Fibroblast of villous mesenchyme (primary cell): ENCODE measurements at places on chromosomes 1 and 21.
A peak's percentile ranks its signal among the peaks of the same experiment; 100 is the strongest.

DNA sequence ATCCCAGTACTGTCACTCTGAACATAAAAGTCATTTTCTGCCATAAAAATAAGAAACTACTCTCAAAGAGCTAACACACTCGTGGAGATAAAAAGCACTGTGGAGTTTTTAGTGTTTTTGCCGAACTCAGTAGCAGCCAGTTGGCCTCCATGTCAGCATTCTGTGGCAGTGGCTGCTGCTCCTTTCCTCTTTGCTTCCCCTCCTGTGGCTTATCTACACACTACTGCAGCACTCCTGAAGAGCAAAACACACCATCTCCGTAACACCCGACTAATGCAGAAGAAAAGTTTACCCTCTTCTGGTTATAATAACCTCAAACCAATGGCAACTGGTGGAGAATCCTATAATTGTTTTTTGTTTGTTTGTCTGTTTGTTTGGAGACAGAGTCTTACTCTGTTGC, 44.9 kb downstream of the RAB3GAP2 start:
- no peak for DNase-seq

GRCh38 chr1:110916669-110917306, 43.8 kb downstream of the CD53 start:
- DNase-seq: peak; percentile 26

DNA sequence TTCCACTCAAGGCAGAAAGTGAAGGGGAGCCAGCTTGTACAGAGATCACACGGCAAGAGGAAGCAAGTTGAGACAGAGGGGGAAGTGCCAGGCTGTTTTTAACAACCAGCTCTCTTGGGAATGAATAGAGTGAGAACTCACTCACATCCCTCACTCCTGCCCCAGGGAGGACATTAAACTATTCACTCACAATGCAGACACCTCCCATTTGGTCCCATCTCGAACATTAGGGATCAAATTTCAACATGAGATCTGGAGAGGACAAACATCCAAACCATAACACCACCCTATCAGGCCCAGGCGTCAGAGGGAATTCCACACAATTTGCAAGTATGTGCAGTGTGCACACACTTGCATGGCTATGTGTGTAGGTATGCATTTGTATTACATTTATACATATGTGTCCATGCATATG, 62.7 kb downstream of the DMAP1 start:
- peak; percentile 54 for DNase-seq

GRCh38 chr1:221867003-221867402, 125.1 kb upstream of the DUSP10 start:
- DNase-seq: no peak

GRCh38 chr1:58816747-58817221, 32.9 kb upstream of the JUN start:
- no peak for DNase-seq

DNA sequence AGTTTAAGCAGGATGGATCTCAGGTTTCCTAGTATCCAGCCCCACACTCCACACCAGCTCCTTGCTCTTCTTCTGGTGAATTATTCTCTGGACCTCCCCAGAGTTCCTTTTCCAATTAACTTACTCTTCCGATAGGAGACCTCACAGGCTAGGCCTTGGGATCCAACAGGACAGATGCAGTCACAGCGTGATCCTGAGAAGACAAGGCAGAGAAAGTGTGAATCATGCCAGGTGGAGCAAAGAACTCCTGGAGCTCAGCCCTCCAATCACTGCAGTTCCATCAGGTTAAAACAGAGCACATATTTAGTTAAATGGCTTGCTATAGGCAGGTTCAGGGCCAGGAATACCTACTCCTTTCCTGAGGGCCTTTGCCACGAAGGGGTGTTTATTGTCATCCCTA, 34.1 kb downstream of the C8B start:
- DNase-seq: no peak

DNA sequence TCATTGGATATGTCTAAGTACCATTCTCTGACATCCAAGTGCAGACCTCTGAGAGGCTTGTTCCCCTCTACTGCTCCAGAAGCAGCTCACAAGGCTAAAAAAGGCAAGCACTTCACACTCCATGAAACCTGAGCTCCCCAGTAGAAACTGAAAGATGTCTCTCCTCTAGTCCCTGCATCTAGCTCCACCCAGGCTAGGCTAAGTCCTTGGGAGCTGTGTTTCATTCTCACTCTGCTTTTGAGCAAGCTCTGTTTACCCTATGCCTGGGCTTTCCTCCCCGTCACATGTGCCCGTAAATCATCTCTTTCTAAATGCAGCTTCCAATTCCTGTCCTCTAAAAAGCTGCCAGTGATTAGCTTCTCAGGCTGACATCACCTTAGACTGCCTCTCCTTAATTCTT, 39.0 kb downstream of the LRRC71 start:
- DNase-seq: peak; percentile 93

DNA sequence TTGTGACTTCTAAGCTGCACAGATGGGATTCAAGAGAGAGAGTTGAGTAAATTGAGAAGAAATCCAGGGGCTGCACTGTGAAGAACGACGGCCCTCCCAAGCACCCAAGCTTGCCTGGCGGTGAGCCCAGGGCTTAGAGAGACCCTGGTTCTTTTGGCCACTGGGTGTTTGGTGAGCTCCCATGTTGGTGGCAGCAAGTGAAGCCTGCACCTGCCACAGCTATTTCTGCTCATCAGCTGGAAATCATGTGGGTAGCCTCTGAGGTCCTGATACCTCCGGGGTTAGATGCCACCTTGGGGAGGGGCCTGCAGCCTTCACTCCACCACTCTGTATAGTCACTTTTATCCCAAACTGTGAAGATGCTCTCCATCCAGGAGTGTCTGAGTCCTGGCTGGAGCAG, 6.2 kb upstream of the BTG2 start:
- no peak for DNase-seq

GRCh38 chr1:94250341-94250740, 13.0 kb upstream of the ARHGAP29 start:
- no peak for DNase-seq

- DNase-seq: peak; percentile 89
Observed at GRCh38 chr1:85502171-85502570, 37.2 kb upstream of the DDAH1 start.

DNA sequence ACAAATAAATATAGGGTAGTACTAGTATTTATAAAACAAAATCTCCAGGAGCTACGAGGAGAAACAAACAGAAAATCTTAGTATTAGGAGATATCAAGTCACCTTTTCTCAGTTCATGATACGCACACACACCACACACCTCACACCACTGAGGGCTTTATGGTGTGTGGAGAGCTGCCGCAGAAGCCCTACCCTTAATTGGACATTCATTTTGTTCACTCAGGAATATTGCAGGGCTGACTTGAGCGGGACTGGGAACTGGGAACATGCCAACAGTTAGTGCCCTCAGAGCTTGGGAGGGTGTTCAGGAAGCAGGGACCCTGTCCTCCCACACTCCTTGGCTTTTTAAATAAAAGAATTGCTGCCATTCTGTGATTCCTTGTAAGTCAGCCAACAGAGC, 386.8 kb downstream of the RYR2 start:
- DNase-seq: no peak

GRCh38 chr1:60920561-60920960, 161.8 kb upstream of the NFIA start:
- no peak for DNase-seq

DNA sequence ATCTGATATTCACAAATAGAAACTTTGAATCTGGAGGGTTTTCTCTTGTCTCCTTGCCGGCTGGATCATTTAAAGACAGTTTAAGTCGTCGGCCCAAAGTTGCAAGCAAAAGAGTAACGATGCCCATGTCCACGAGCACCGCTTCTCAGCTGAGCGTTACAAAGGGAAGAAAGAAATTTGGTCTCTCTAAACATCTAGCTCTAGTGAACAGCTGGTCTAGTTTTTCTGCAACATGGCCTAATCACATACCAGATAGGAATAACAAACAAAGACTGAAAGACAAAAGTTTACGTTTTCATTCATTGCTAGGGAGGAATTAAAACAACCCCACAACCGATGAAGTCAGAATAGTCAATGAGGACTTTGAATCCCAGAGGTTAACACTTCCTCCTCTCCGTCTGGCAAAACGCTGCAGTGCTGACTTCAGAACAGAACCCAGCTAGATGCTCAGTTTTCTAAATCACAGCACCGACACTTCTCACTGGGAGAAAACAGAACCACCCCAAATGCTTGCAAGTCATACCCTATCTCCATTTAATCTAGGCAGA, 69.4 kb downstream of the NTPCR start:
- peak; percentile 67 for DNase-seq
